ENCODE measurements at places on chromosomes 7 and 10. TPM values are rescaled to one million over a fixed set of nuclear protein-coding genes. Genes with fewer than 3 reads are reported as not detected.
A peak's percentile ranks its signal among the peaks of the same experiment; 100 is the strongest.

DNA sequence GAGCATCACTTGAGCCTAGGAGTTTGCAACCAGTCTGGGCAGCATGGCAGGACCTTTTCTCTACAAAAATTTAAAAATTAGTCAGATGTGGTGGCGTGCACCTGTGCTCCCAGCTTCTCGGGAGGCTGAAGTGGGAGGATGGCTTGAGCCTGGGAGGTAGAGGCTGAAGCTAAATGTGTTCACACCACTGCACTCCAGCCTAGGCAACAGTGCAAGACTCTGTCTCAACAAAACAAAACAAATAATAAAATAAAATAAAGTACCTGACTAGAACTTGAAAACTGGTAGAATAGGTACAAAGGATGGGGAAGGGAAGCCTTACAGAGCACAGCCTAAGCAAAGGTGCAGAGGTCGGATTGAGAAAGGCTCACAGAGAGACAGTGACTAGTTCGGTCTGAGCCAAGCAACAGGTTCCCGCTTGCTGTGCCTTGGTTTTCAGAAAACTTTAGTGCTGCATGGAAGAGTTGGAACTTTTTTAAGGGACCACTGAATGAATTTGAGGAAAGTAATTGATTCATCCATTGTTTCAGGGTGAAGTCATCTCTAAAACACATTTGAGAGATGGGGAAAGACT, 100.1 kb upstream of the STK17A start:
- no peak overlapping the region for H3K4me3 ChIP-seq
- H3K4me1 ChIP-seq, result no peaks in the 10 kb centered on the region
- peaks cover 10% of the 10 kb centered on the region for H3K27me3 ChIP-seq
- no peak overlapping the region for H3K27ac ChIP-seq
- no peak for DNase-seq

DNA sequence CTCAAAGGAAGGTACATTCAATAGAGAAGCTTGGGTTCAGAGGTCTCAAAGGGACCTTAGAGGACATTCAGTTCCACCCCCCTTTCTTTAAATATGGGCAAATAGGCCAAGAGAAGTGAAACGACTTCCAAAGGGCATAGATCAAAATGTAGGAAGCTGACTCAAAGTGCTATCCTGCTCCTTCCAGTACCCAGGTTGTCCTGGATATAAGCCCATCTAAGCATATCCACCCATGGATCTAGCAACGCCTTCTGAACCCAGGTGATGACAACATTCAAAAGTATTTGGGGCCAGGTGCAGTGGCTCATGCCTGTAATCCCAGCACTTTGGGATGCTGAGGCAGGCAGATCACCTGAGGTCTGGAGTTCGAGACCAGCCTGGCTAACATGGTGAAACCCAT, 5.3 kb downstream of the ATXN7L1 start:
- DNase-seq, result no peak
- H3K4me3 ChIP-seq, result no peak overlapping the region
- no peaks in the 10 kb centered on the region for H3K27me3 ChIP-seq
- H3K4me1 ChIP-seq, result peaks cover 10% of the 10 kb centered on the region

GRCh38 chr10:80540136-80540535, 2.4 kb downstream of the SH2D4B start:
- H3K4me3 ChIP-seq, result no peak overlapping the region
- H3K36me3 ChIP-seq, result peaks cover 13% of the 10 kb centered on the region
- no peak for DNase-seq
- H3K4me1 ChIP-seq, result peaks cover 46% of the 10 kb centered on the region

DNA sequence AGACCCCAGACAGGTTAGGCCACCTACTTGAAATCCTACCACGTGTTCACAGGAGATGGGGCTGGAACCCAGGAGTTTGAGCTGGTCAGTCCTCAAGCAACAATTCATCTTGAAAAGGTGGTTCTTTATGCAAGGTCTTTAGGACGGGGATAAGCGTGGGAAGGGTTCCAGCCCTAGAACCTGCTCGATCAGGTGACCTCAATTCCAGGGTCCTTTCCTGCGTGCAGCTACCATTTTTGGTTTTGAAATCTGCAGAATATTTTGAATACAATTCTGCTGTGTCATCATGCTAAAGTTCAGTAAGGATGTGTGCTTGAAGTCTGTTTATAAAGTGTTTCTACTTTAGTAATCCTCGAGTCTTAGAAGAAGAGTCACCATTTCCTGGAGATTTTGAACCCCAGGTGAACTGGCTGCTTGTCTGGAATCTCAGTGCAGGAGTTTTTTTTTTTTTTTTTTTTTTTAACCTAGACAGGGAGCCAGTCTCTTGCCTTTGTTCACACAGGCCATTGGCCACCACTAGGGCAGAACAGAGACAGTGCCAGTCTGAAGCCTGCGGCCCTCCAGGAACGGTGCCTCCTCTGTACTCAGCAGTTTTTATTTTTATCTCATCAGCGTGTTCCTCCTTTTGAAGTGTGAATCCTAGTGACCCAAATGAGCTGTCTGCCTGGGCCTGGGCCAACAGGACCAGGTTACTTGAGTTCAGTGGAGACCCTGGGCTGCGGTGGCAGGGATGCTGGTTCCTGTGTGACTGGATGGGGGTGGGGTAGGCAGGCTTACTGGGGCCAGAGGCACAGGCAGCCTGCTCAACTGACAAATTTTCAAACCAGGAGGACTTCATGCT, 54.6 kb downstream of the EEPD1 start:
- no peak overlapping the region for H3K27ac ChIP-seq
- no peaks in the 10 kb centered on the region for H3K36me3 ChIP-seq
- no peaks in the 10 kb centered on the region for H3K4me1 ChIP-seq

DNA sequence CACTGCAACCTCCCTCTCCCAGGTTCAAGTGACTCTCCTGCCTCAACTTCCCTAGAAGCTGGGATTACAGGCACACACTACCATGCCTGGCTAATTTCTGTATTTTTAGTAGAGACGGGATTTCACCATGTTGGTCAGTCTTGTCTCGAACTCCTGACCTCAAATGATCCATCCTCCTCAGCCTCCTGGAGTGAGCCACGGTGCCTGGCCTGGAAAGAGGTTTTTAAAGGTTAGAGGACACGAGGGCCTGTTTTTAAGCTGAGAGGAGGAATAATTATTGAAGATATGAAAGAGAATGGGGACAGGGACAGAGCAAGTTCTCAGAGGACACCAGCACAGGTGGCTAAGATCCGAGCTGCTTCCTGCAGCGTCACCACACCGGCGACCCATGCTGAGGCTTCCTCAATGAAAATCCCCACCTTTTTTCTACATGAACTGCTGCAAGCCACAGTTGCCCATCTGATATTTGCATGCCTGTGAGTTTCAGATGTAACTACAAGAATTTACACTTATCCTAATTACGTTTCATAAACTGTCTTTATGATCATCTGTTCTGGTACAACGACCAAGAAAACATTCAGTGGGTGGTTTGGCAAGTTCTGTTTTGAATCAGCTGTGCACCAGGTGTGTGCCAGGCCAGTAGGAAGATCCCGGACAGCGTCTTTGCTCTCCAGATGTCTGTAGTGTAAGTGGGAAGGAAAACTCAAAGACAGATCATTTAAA, 76.0 kb downstream of the HIP1 start:
- H3K36me3 ChIP-seq, result no peaks in the 10 kb centered on the region
- DNase-seq, result no peak
- H3K4me1 ChIP-seq, result no peaks in the 10 kb centered on the region
- no peak overlapping the region for H3K27ac ChIP-seq
- no peak overlapping the region for H3K4me3 ChIP-seq

DNA sequence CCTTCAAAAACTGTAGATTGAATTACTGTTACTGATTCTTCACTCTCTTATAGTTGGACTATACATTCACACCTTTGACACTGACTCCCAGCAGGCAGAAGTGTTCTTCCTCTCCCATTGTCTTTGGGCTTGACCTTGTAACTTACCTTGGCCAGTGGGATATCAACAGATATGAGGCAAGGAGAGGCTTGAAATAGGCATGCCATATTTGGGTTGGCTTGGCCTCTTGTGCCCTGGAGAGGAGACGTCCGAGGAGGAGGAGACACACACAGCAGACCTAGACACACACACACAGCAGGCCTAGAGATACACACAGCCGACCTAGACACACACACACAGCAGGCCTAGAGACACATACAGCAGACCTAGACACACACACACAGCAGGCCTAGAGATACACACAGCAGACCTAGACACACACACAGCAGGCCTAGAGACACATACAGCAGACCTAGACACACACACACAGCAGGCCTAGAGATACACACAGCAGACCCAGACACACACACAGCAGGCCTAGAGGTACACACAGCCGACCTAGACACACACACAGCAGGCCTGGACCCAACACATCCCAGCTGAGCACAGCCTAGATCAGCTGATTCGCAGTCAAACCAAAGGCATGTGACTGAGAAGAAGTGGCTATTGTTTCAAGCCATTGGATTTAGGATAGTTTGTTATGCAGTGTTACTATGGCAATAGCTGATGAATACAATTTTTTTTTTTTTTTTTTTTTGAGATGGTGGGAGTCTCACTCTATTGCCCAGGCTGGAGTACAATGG, 12.5 kb upstream of the GNA12 start:
- no peak overlapping the region for H3K27ac ChIP-seq
- no peak for DNase-seq
- no peak overlapping the region for H3K4me3 ChIP-seq
- peaks cover under 1% of the 10 kb centered on the region for H3K4me1 ChIP-seq
- peaks cover 13% of the 10 kb centered on the region for H3K27me3 ChIP-seq

DNA sequence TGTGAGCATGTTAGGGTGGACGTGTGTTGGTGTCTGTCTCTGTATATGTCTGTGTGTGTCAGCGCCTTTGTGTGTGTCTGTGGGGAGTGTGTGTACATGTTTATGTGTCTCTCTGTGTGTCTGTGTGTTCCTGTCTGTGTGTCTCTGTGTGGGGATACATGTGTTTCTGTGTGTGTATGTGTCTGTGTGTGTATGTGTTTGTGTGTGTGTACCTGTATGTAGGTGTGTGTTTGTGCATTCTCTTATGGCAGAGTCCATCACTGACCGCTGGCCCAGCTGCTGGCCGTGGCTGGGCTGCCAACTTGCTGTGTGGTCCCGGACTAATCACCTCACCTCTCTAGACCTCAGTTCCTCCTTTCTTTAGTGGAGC, 54.6 kb downstream of the PALD1 start:
- DNase-seq, result no peak
- H3K4me1 ChIP-seq, result peaks cover 7% of the 10 kb centered on the region
- no peaks in the 10 kb centered on the region for H3K36me3 ChIP-seq
- peak overlapping the region; percentile 2 for H3K27ac ChIP-seq
- no peaks in the 10 kb centered on the region for H3K27me3 ChIP-seq

- no peak overlapping the region for H3K27ac ChIP-seq
- DNase-seq, result no peak
- peaks cover 16% of the 10 kb centered on the region for H3K4me1 ChIP-seq
- peaks cover 38% of the 10 kb centered on the region for H3K27me3 ChIP-seq
- no peaks in the 10 kb centered on the region for H3K36me3 ChIP-seq
Measured at GRCh38 chr7:69599286-69599954, 1.1 kb downstream of the AUTS2 start.

DNA sequence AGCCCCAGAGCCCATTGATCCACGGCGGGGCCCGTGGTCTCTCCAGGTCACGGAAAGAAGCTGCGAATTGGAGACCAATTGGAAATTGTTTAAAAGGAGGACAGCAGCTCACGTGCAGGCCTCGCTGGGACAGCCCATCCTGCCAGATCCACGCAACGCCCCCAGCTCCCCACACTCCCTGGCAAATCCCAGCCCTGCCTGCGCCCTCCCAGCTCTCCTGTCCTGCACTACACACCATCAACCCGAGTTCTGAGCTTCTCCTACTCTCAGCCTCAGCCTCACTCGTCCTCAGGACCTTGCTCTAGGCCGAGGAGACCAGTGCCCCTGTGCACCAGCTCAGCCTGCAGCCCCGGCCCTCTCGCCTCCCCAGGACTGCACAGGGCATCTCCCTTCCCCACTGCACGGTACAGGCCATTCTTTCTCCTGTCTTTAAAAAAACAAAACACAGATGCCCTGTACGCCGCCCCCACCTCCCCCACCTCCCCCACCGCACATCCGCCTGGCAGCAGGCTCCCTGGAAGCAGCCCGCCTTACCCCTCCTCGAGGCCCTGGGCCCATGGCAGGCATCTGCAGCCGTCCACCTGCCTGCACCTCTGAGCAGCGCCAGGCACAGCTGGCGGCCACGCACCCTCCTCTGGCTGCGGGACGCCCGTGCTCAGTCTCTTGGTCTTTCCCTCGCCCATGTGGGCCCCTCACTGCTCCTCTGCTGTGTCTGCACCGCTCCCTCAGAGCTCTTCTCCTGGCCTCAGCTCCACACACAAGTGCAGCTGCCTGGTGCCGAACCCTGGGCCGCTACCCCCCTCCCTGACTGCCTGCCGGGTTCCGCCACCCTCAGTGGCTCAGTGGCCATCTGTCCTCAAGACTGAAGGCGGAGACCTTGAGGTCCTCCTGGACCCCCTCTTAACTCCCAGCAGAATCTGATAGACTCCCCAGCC, 48.5 kb upstream of the SUN1 start:
- H3K4me3 ChIP-seq, result no peak overlapping the region
- H3K4me1 ChIP-seq, result peaks cover 5% of the 10 kb centered on the region
- no peak for DNase-seq

GRCh38 chr7:43954524-43955228, 28.4 kb downstream of the UBE2D4 start:
- no peak overlapping the region for H3K4me3 ChIP-seq
- peak; percentile 38 for DNase-seq
- no peaks in the 10 kb centered on the region for H3K27me3 ChIP-seq
- H3K4me1 ChIP-seq, result peaks cover 14% of the 10 kb centered on the region
- H3K27ac ChIP-seq, result no peak overlapping the region

- H3K36me3 ChIP-seq, result no peaks in the 10 kb centered on the region
- H3K27ac ChIP-seq, result no peak overlapping the region
- peak; percentile 26 for DNase-seq
- H3K4me1 ChIP-seq, result peaks cover 27% of the 10 kb centered on the region
- H3K4me3 ChIP-seq, result no peak overlapping the region
Measured at GRCh38 chr10:1938317-1938716, 201.0 kb upstream of the ADARB2 start.

- no peak overlapping the region for H3K4me3 ChIP-seq
- no peak for DNase-seq
- H3K27me3 ChIP-seq, result no peaks in the 10 kb centered on the region
- H3K4me1 ChIP-seq, result no peaks in the 10 kb centered on the region
Measured at GRCh38 chr10:121237718-121238117, 360.5 kb downstream of the FGFR2 start.

DNA sequence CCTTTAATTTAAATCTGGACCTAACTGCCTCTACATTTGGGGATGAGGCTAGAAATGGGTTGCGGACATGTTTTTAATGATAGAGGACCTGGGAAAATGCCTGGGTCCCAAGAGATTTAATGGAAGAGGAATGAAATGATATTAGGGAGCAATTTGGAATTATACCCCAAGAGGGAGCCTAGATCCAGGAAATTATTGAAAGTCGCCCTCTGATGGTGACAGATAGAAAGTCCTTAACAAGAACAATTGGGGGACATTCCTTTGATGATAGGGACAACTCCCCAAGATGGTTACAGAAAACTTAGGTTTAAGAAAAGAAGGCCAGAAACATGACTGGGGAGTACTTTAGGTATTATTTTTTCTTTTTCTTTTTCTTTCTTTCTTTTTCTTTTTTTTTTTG, 9.5 kb upstream of the TSGA13 start:
- no peak for DNase-seq
- no peaks in the 10 kb centered on the region for H3K4me1 ChIP-seq
- H3K36me3 ChIP-seq, result no peaks in the 10 kb centered on the region
- peaks cover 5% of the 10 kb centered on the region for H3K27me3 ChIP-seq

- H3K27ac ChIP-seq, result no peak overlapping the region
- H3K36me3 ChIP-seq, result no peaks in the 10 kb centered on the region
- peaks cover 3% of the 10 kb centered on the region for H3K27me3 ChIP-seq
- peaks cover 4% of the 10 kb centered on the region for H3K4me1 ChIP-seq
- no peak for DNase-seq
Measured at GRCh38 chr10:78763651-78764395, 304.9 kb upstream of the ZMIZ1 start.

The ERVW-1 gene
- not detected for total RNA-seq

The CAMK1D gene
- total RNA-seq, result 4.2 TPM

The ITGA8 gene
- not detected for total RNA-seq

The ITGB1 gene
- total RNA-seq, result 40.2 TPM

The VIM gene
- total RNA-seq, result 2,568 TPM

The C10orf53 gene
- not detected for total RNA-seq

The COL17A1 gene
- not detected for total RNA-seq
